Stimulated activated CD8-positive, alpha-beta memory T cell treated with anti-CD3 and anti-CD28 coated beads, Interleukin-4, amount 100 ng/mL, for 1 hour (primary cell): ENCODE measurements at places on chromosomes 13 and 19.

DNA sequence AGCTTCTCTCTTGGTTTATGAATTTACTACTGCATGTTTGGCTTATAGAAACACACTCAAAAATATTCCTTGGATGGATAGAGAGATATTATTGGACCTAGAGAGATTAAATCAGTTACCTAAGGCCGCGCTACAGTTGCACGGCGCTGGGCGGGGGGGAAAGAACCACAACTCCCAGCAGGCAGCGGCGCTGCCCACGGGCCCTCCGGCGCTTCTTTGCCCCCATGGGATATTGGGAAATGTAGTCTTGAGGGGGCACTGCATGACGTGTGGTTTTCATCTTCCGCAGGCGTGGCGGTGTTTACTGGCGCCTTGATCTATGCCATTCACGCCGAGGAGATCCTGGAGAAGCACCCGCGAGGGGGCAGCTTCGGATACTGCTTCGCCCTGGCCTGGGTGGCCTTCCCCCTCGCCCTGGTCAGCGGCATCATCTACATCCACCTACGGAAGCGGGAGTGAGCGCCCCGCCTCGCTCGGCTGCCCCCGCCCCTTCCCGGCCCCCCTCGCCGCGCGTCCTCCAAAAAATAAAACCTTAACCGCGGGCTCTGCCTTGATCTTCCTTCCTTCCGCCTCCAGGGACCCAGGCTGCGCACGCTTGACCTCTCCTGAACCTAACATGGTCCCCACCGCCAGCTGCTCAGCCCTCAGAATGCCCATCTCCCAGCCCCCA lies 4.8 kb downstream of the EMP3 start:
- DNase-seq, result peak; percentile 68

DNA sequence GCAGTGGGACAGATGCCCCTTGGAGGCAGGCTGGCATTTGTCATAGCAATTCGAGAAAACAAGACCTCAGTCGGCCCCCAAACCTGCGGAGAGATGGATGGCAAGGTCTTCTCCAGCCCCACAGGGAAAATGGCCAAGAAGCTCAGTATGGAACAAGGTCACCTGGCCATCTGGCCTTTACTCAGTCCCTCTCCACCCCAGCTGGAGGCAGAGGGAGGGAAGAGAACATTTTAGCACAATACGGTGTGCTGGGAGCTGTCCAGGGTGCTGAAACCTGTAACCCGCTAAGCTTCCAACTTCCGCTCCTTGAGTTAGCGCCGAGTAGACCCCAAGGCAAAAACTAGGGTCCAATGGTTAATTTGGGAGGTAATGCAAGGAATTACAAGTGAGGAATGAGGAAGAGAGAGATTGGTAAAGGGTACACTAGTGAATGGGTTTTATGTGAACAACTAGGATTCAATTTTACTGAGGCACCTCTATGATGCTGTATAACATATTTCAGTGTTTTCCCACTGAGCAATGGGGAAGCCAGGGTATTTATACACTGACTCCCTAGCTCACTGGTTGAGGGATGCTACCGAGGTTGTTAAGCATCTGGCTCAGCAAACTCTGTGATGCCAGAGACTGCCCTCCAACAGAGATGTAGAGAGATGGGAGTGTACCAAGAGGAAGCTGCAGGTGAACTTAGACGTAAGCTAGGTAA lies 64.3 kb downstream of the CACNA1A start:
- no peak for DNase-seq

GRCh38 chr13:48739386-48739964 lies 85.7 kb downstream of the CYSLTR2 start:
- DNase-seq, result no peak

GRCh38 chr13:83168590-83168989 lies 713.7 kb downstream of the SLITRK1 start:
- DNase-seq, result no peak

GRCh38 chr19:3708207-3708931 lies at the start of gene TJP3:
Gene TJP3 (plus strand): TSS chr19:3708384. CDS start chr19:3728433, 20,049 bp downstream.
- no peak for DNase-seq

- no peak for DNase-seq
Observed at GRCh38 chr13:36344886-36345437, 1.2 kb downstream of the SPART start.

DNA sequence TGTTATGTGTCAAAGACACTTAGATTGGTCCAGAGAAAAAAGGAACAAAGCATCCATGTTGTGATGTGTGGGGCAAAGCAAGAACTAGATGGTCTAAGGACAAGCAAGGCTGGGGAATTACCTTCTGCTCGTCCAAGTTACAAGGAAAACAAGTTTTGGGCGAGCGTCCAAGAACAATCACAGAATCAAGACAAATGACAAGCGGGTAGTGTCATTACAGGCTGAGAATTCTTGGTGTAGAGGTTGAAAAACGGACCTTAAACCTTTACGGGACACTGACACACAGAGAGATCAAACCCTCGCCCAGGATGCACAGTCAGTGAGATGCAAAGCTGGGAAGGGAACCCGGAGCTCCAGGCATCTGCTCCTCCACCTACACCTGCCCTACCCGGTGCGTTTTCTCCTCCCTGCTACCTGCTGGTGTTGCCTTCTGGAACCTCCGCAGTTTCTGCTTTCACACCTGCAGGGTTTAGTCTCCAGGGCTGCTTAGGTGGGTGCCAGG lies 515 bp upstream of the ZNF324B start:
- DNase-seq, result no peak

- no peak for DNase-seq
Observed at GRCh38 chr13:113936166-113936965, 37.5 kb downstream of the C13orf46 start.

- DNase-seq, result no peak
Observed at GRCh38 chr13:76854894-76855293, 31.3 kb downstream of the KCTD12 start.

DNA sequence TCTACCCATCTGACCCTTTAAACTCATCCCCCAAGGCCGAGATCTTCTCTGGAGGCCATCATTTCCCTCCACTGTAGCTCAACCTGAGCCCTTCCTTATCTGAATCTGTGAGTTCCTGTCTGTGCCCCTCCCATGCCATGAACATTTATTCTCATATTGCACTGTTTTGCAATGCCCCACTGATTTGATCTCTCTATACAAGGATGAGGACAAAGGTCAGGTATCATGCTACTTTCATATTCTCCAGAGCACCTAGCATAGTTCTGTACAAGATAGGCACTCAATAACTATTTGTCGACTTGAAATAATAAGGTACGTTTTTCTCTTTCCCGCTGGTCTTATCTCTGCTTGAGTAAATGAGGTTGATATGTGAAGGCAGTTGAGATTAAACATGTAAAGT lies 135.5 kb downstream of the KLF5 start:
- DNase-seq, result no peak

- no peak for DNase-seq
Observed at GRCh38 chr19:6501740-6502648, at the start of gene TUBB4A. Gene TUBB4A (minus strand): TSS chr19:6502309. CDS start chr19:6502212, 97 bp downstream.

DNA sequence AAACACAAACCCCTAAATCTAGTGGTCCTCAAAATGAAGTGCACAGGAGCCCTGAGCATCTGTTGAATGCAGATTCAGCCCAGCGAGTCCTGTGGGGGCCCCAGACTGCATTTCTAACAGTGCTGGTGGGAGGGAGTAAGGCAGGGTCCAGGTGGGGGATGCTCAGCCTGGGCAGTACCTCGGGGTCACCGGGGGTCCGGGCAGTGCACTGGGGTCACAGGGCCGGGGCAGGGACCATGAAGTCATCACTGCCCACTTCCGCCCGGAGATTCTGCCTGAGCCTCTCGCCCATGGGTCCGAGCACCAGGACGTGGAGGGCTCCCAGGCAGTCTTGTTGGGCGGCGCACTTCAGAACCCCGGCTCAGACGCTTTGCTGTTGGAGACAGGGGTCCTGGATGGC lies 838 bp upstream of the ATP4B start:
- no peak for DNase-seq

- peak; percentile 69 for DNase-seq
Observed at GRCh38 chr19:47247308-47247990, 8.9 kb upstream of the CCDC9 start.

DNA sequence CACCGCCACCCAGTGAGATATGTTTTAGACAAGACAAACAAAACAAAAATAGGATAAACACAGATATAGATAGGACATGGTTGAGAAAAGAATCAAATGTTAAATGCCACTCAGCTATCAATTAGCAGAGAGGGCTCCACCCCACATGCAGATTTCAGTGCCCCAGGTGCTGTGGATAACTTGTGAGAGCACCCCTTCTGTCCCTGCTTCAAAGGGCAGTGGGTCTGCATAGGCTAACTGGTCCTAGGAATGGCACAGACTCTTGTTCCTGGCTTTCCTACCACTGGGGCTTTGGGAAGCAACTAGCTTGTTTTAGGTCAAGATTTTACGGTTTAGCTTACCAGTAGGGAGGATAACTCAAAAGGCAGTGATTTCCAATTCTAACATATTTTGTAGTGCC lies 460.3 kb downstream of the TSHZ3 start:
- DNase-seq, result no peak

DNA sequence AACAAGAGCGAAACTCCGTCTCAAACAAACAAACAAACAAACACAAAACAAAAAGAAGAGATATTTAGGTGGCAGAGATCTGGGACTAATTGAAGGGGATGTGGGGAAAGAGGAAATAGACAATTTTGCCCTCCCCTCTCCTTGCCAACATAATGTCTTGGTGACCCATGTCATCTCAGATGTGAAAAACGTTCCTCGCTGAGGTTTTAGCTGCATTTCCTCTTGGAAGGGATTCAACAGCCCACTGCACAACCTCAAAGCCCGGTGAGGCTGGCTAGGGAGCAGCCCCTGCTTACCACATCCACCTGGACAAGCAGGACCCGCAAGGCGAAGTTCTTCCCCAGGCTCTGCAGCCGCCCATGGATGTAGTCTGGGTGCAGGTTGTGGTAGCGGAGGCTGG lies 4.9 kb downstream of the ERCC1 start:
- DNase-seq, result no peak

DNA sequence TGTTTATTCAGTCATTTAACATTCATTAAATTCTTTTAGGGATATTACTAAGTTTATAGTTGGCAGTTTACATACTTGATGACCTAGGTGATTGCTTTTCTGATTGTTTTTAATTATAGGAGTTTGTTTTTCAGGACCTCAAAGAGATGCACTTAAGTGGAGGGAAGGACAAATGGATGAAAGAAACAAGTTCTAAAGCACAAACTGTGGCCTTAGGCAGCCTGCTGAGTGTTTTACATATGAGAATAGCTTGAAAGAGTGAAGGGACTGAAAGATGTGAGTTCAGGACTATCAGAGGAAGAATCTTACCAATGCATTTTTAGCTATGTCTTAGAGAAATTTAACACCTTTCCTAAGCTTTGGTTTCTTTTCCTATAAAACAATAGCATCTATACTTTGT lies 402.6 kb downstream of the KLF12 start:
- DNase-seq, result no peak

GRCh38 chr13:102968572-102969228 lies 97.5 kb downstream of the SLC10A2 start:
- no peak for DNase-seq

- DNase-seq, result no peak
Observed at GRCh38 chr13:29254626-29255370, 340.7 kb downstream of the SLC7A1 start.

- DNase-seq, result no peak
Observed at GRCh38 chr13:30666113-30666512, 48.4 kb downstream of the USPL1 start.

DNA sequence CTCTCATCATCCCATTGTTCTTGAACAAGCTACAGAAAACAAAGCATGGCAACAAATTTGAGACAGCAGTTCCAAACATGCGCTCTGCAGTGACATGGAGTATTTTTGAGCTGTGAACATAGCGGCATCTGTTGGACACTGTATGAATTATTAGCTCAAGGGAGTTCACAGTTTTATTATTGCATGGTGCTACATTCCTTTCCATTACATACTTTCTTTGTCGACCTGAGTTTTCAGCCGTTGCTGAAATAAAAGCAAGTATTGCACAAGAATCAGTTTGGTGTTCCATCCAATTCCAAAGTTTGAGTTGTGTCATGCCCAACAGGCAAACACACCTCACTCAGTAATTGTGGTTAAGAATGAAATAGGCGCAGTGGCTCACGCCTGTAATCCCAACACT lies 30.1 kb upstream of the METTL21C start:
- DNase-seq, result no peak

DNA sequence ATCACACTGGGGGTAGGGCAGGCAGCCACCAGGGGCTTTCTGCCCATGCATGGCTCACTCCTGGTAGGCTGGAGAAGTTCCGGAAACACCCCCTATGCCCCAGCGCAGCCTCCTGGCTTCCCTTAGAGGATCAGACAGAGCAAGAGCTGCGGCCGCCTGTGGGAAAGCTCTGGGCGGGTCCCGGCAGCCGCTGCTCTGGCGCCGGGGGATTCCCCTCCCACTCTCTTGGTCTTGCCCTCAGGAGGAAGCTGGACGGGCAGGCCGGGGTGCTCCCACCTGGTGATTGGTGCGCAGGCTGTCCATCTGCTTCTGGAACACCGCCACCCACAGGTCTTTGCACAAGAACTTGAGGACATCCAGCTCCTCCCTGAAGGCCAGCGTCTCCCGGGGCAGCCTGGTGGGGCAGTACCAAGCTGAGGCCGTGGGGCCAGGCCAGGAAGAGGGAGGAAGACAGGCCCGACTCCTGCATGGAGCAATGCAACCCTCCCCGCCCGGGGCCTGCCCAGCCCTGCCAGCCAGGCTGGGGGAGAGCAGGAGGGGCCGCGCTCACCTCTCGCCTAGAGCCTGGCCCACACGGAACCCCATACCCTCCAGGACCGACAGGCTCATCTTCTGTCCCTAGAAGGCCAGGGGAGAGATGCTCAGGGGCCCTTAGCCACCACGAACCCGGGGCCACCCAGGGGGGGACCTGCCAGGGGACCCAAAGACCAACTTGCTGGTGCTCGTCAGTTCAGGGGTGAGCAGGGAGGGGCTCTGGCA lies 4.0 kb upstream of the NKPD1 start:
- no peak for DNase-seq

- DNase-seq, result no peak
Observed at GRCh38 chr13:36518707-36519106, 86.4 kb downstream of the CCNA1 start.

GRCh38 chr19:36423925-36424324 lies 5.5 kb upstream of the ZFP82 start:
- DNase-seq, result no peak

DNA sequence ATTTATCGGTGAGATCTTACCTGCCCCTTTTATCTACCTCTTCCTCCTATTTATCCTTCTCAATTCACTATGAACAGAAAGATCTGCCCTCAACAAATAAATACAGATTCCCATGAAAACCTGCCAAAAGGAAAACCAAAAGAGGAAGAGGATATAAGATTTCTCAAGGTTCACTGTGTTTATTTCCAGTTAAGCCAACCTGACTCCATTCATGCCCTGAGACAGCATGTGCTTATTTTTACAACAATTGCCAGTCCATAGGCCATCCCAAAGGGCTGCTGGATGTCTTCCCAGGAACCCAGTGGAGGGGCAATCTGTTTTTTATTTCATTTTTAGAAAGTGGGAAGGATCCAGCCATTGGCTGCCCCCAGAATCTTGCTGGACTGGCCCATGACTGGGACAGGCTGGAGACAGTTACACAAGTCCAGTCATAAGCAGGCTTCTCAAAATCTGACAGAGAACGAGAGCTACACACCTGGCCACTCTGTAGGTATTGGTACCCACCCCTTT lies 209.1 kb downstream of the IRS2 start:
- no peak for DNase-seq
